Stimulated activated naive CD4-positive, alpha-beta T cell (primary cell): ENCODE measurements at places on chromosomes 13 and 19.
A peak's percentile ranks its signal among the peaks of the same experiment; 100 is the strongest.

DNA sequence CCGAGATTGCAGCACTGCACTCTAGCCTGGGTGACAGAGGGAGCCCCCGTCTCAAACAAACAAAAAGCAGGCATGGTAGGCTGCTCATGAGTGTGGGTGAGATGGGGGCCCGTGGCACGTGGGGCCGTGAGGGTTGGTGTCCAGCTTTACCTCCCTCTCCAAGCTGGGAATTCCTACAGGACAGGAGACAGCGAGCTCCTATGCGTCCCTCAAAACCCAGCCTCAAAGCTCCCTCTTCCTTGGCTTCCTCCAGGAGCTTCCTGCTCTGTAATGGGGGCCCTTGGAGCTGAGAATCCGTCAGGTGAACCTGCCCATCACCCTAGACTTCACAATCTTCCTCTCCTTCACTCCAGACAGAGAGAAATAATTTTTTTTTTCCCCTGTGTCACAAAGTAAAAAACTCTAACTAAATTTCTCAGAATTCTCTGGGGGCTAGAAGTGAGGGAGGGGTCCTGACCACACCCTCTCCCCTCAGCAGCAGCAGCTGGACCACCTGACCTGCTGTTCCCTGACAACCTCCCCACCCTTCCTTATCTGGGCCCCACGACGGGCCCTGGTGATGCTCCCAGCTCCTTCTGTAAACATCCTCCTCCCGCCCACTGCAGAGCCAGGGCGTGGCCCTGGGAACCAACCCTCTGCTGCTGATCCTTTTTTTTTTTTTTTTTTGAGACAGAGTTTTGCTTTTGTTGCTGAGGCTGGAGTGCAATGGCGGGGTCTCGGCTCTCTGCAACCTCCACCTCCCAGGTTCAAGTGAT is 22.1 kb upstream of the WDR18 start:
- DNase-seq, result no peak

DNA sequence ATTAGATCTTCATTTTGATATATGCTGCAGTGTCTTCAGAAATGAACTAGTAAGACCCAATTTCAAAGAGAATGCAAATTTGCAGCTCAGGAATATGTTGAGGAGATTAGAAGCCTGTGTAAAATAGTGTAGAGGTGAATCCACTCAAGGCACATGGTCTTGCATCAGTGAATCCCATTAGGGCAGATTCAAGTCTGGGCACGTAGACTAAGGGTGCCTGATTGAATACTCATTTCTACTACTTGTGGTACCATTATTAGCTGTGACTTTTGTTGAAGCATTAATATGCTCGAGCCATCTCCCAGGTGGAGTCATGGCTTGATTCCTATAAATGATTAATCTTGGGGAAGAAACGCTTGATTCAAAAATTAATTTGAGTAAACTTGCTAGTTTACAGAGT is 129.4 kb downstream of the AKAP11 start:
- no peak for DNase-seq

GRCh38 chr19:31730270-31730669 is 381.0 kb upstream of the TSHZ3 start:
- DNase-seq, result no peak

DNA sequence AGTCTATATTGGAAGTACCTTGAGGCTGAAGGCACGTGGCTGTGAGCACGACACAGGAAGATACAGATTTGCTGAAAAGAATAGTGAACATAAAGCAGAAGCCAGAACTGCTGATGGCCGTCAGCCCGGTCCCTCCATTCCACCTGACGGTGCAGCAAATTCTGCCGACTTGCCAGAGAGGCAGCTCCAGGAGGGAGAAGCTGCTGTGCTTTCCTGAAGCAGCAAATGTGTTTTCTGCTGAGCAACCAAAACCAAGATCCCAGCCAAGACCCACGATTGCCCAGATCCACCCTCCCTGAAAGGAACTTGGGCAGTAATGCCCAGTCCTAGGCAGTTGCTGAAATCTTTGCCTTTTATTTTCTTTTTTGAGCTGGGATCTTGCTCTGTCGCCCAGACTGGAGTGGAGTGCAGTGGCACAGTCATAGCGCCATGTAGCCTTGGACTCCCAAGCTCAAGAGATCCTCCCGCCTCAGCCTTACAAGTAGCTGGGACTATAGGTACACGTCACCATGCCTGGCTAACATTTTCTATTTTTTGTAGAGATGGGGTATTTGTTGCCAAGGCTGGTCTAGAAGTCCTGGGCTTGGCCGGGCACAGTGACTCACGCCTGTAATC is 7.0 kb upstream of the RCN3 start:
- DNase-seq, result no peak

- peak; percentile 31 for DNase-seq
Measured at GRCh38 chr19:49210108-49210900, 52.7 kb downstream of the TRPM4 start.

- no peak for DNase-seq
Measured at GRCh38 chr19:43651758-43652545, 12.3 kb upstream of the CADM4 start.

GRCh38 chr19:15471639-15472101 is 7.3 kb upstream of the RASAL3 start:
- no peak for DNase-seq
